Amygdala (tissue), 56 donors: ENCODE measurements at places on chromosomes 5 and 9.

- DNase-seq: no peak
These were observed 85.0 kb downstream of the LURAP1L start for GRCh38 chr9:12859704-12860251.

- no peak for DNase-seq
These were observed 163.1 kb downstream of the CDK5RAP2 start for GRCh38 chr9:120416781-120417427.

GRCh38 chr9:129352146-129352865, 174.2 kb upstream of the IER5L start:
- DNase-seq: no peak

DNA sequence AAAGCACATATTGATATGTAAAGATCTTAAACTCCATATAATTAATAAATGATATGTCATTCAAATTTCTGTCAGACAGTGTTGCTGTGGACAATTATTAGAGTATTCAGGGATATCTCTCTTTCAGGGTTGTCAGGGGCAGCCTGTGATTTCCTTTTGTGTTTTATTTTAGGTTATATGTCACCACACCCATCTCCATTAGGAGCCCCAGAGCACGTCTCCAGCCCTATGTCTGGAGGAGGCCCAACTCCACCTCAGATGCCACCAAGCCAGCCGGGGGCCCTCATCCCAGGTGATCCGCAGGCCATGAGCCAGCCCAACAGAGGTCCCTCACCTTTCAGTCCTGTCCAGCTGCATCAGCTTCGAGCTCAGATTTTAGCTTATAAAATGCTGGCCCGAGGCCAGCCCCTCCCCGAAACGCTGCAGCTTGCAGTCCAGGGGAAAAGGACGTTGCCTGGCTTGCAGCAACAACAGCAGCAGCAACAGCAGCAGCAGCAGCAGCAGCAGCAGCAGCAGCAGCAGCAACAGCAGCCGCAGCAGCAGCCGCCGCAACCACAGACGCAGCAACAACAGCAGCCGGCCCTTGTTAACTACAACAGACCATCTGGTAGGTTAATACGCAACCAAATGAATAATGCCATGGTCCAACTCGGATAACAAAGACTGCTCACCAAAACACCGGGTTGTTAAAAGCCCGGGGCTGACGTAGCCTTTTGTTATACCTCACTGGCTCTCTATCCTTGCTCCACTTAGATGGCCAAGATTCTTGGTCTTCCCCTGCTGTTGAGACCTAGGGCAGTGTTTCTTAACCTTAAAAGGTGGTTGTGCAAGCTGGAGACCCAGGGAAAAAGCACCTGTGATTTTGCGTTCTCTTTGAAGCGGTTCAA, 24.4 kb downstream of the SMARCA2 start:
- no peak for DNase-seq

- DNase-seq: no peak
These were observed 8.6 kb downstream of the PDCD1LG2 start for GRCh38 chr9:5518937-5519319.

- DNase-seq: no peak
These were observed 39.9 kb downstream of the RHOBTB3 start for GRCh38 chr5:95770830-95771708.

GRCh38 chr5:112063856-112064255, 306.9 kb upstream of the NREP start:
- DNase-seq: no peak

GRCh38 chr5:138843316-138844124, 31.6 kb downstream of the LRRTM2 start:
- DNase-seq: no peak

- no peak for DNase-seq
These were observed 275.9 kb downstream of the ACTL7B start for GRCh38 chr9:108579757-108580439.

DNA sequence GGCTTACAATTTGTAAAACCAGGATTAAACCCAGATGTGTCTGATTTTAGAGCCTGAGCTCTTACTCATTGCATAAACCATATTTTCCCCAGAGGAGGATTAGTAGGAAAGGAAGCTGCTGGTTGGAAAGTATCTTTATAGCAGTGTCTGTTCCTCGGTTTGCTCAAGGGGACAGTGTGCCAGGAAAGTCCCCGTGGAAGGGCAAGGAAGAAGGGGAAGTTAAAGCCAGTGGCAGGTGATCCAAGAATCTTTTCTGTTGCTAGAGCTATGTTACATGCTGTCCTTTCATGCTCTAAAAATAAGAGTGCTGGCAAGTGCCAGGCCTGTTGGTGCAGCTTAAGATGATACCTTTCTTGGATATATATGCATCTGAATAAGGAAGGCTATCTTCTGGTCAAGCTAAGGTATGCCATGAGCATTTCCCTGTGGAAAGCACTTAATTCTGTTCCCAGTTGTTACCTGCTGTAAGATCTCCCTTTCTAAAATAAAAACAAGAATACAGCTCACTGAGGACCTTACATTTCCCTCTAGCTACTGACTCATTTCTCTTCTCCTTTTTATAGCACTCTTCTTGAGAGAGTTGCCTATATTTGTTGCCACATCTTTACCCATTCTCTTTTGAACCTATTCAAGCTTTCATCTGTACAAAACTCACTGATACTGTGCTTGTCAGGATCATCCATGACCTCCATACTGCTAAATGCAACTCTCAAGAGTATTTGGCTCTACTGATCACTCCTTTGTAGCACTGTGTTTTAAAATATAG, 8.0 kb downstream of the PDCD1LG2 start:
- DNase-seq: no peak

DNA sequence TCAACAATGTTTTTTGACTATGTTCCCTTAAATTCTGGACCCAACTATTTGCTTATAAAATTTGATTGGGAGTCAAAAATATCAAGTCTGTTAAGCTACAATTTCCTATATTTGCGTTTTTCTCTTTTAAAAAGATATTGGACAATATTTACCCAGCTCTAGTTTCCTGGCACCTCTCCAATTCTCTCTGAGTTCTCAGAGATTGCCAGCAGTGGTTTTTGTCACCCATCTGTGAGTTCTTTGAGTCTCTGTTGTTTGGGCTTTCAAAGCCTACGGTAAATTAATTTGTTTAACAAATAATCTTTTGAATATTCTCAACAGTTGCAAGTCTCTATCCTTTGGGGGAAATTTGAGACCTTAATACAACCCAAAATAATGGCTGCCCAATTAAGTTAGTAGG, 174.2 kb upstream of the PUM3 start:
- DNase-seq: no peak

GRCh38 chr9:126017758-126018157, 270.6 kb downstream of the PBX3 start:
- DNase-seq: no peak

DNA sequence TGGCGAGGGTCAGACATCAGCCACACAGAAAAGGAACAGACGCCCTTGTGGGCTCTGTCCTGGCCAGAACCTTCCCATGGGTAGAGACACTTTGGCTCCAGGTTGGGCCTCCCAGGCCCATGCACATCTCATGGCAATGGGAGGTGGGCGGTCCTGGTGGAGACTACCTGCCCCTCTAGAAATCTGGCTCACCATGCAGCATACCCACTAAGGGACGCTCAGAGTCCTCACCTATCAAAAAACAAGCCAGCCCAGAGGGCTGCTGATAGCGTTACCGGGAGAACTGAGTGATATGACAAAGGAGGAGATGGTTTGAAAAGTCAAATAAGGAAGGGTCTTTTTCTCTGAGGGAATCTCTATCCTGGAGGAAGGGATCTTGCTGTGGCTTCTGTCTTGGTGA, 62.1 kb downstream of the C5orf15 start:
- DNase-seq: no peak

DNA sequence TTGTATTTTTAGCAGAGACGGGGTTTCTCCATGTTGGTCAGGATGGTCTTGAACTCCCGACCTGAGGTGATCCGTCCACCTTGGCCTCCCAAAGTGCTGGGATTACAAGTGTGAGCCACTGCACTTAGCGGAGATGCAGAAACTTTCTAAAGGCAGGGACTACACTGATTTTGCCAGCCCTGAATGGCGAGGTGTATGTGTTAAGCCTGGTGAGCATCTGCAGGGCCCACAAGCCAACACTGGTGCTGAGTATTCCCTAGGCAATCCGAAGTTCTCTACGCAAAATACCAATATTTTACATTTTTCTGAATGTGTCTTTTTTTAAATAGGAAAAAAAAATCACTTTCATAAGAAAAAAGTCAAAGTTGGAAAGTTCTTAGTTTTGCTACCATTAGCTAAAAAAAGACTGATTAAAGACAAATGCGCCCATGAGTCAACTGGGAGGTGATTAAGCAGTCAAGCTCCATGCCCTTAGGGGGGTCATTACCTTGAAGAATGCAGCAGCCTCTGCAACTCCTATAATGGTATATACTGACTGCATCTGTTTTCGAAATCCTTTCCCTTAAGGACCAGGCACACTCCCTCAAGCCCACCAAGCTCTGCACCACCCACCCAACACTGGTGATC, 502.8 kb downstream of the BNC2 start:
- no peak for DNase-seq

- DNase-seq: no peak
These were observed 76.4 kb downstream of the NTNG2 start for GRCh38 chr9:132238026-132238972.

- DNase-seq: no peak
These were observed 511 bp downstream of the SEMA5A start for GRCh38 chr5:9545136-9545991.

- DNase-seq: no peak
These were observed 58.0 kb downstream of the GDA start for GRCh38 chr9:72207278-72207677.

DNA sequence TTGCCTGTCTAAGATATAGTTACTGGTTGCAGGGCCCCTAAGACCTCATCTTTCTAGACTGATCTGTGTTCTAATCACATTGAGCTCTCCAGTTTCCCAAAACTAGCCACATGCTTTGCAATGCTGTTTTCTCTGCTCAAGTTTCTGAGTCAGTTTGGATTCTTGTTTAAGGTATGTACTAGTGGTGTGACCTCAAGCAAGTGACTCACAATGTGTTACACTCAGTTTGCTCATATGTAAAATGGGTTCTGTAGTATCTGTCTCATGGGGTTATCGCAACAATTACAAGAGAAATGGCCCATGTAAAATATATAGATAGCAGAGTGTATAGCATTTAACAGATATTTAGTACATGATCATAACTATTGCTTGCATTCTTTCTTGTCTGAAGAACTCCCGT, 153.1 kb upstream of the ELL2 start:
- no peak for DNase-seq

DNA sequence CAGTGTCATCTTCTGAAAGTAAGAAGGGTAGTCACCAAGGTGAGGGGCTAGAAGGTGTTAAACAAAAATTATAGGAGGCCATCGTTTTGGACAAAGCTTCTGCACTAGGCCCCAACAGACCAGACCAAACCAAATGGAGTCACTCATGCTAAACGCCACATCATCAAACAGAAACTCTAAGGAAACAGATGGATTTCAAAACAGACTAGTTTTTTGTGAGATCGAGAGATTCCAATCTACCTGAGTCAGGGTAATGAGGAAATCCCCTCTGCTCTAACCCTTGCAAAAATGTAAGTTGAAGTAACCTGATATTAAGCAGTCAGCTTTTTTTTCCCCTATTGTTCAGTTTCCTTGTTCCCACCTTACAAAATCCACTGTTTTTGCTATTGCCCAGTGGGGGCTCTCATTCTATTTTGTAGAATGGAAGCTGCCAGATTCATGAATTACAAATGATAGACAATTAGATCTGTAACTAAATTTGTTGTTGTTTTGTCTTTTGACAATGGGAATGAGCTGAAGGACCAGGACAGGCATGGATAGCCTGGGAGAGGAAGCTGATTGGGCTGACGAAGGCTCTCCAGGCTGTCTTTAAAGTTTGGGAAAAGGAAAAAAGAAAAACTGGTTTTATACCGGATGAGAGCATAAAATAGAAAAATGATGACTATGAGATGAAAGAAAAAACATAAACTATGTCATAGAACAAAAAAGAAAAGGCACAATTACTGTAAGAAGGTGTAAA, 94.7 kb upstream of the ADAMTSL1 start:
- DNase-seq: no peak

- no peak for DNase-seq
These were observed 349.6 kb downstream of the SLIT3 start for GRCh38 chr5:168951356-168951755.

- DNase-seq: no peak
These were observed 404 bp downstream of the MRNIP start for GRCh38 chr5:179858241-179858585.

GRCh38 chr9:96256800-96257199, 45.2 kb downstream of the HSD17B3 start:
- no peak for DNase-seq
